ENCODE measurements at places on chromosomes 12 and 14.

DNA sequence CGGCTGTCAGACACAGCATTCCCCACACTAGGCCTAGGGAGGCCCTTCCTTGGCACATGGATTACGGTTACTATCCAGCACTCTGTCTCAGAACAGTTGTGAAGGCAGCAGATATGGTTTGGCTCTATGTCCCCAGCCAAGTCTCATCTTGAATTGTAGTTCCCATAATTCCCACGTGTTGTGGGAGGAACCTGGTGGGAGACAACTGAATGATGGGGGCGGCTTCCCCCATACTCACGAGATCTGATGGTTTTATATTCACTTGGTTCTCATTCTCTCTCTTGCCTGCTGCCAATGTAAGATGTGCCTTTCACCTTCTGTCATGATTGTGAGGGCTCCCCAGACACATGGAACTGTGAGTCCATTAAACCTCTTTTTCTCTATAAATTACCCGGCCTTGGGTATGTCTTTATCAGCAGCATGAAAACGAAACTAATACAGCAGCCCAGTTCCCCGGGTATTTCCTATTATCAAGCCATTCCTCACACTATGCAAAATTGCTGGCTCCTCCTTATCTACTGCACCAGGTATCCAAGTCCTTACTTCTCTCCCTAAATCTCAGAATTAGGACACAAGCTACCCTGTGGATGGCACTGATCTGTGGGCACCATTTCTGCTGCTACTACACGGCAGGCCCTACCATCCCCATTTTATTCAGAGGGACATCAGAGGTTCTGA lies 33.3 kb downstream of the NT5DC3 start:
- DNase-seq, result no peak

- DNase-seq, result no peak
Observed at GRCh38 chr12:52452101-52452500, at the start of gene KRT6B. Gene KRT6B (minus strand): TSS chr12:52452146. CDS start chr12:52452078, 68 bp downstream.

DNA sequence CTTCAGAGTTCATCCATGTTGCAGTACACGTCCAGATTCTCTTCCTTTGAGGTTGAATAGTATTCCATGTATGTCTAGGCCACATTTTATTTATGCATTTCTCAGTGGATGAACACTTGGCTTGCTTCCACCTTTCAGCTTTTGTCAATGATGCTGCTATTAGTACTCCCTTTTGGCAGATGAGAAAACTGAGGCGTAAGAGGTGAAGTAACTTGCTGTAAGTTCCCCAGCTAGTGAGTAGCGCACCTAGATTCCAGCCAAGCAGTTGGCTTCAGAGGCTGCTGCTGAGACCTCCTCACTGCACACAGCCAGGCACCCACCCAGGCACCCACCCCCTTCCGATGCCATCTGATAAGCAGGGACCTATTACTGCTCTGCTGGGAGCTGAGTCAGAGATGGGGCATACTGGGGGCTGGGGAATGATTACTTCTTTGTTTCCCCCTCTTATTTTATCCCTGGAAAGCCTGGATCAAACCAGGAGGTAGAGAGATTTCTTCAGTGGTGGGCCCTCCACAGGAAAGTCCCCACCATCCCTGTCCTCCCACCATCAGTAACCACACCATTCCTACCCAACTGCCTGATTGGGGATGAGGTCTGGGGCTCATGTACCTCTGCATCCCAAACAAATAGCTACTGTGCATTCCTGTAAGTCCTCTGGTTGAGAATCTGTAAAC lies 234.6 kb downstream of the PCNX1 start:
- DNase-seq, result no peak

GRCh38 chr12:65496617-65497016 lies 218.1 kb downstream of the MSRB3 start:
- no peak for DNase-seq

GRCh38 chr12:58349161-58349560 lies 407.8 kb downstream of the ATP23 start:
- DNase-seq, result peak; percentile 57

GRCh38 chr12:52212701-52213563 lies 20.1 kb upstream of the KRT7 start:
- no peak for DNase-seq

GRCh38 chr14:21039585-21040369 lies 2.4 kb upstream of the RNASE7 start:
- DNase-seq, result peak; percentile 57

DNA sequence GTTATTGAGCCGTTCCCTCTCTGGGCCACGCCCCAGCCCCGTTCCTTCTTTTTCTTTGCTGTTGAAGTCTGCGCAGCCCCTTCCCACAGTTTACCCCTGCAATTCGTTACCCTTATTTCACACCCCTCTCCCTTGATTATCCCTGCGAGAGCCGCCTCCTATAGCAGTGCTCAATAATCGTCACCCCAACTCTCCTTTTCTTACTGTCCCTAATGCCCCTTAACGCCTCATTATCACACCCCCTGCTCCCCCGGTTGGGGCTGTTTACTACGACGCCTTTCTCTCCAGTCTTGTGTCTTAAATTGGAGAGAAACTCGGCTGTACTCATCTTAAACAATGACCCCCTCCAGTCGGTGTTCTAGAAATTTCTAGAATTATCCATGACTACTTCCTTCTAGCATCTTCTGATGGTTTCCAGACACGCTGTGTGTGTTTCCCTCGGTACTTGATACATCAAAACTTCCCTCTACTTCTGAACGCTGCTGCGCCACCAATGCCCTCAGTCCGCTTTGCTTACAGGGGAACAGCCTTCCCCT lies 713 bp upstream of the FBXL14 start:
- DNase-seq, result peak; percentile 69

- DNase-seq, result no peak
Observed at GRCh38 chr14:96629558-96630222, 127.5 kb downstream of the PAPOLA start.

DNA sequence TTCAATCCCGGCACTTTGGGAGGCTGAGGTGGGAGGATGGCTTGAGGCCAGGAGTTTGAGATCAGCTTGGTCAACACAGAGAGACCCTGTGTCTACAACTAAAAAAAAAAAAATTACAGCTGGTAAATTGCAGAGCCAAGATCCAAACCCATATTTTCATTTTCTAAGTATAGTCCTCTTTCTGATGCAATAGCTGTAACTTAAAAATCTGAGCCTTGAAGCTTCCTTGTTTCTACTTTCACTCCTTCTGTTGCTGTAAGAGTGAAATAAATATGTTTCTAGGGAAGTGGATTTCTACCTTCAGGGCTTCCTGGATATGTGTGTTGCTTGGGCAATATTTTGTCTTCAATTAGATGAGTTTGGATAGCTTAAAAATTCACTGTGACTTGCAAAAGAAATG lies 42.0 kb upstream of the PRICKLE1 start:
- no peak for DNase-seq

DNA sequence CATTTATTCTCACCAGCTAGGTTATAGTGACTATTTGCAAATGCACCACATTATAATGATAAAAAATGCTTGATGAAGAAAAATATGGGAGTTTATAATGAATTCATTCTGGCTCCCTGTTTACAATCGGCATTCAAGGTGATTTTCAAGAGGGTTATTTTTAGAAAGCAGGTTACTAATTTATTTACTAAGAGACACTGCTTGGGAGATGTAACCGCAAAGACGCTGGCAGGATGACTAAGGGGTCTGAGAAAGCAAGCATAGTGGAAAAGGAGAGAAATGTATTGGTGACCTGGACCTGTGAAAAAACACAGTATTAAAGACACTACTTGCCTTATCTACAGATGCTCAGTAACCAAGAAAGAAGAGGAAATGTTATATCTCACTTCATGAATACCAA lies 13.3 kb upstream of the PITPNM2 start:
- DNase-seq, result peak; percentile 67

- DNase-seq, result no peak
Observed at GRCh38 chr12:94277426-94278000, 129.1 kb downstream of the PLXNC1 start.

DNA sequence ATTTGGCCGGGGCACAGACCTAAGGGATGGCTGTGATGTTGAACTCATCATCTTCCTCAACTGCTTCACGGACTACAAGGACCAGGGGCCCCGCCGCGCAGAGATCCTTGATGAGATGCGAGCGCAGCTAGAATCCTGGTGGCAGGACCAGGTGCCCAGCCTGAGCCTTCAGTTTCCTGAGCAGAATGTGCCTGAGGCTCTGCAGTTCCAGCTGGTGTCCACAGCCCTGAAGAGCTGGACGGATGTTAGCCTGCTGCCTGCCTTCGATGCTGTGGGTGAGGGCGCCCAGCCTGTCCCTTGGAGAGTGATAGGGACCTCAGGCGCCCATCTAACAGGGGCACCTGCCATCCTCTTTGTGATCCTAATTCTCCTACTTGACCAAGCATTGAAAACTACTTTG lies 12.4 kb downstream of the OAS3 start:
- DNase-seq, result no peak

DNA sequence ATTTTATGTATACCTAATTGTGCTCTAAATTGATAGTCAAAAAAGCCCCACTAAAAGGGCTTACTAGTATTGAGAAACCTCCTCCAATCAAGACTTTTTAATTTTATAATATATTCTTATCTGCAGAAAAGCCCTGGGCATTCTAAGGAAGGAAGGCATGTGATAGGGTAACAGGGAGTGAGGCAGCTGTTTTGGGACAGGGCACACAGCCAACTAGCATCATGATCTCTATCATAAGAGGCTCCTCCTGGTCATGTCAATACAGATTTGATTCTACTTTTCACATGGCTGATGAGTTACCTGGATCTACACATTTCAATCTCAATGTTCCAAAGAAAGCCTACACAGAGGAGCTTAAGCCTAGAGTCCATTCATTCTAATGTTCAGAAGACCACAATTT lies 9.1 kb downstream of the ADAM20 start:
- no peak for DNase-seq

DNA sequence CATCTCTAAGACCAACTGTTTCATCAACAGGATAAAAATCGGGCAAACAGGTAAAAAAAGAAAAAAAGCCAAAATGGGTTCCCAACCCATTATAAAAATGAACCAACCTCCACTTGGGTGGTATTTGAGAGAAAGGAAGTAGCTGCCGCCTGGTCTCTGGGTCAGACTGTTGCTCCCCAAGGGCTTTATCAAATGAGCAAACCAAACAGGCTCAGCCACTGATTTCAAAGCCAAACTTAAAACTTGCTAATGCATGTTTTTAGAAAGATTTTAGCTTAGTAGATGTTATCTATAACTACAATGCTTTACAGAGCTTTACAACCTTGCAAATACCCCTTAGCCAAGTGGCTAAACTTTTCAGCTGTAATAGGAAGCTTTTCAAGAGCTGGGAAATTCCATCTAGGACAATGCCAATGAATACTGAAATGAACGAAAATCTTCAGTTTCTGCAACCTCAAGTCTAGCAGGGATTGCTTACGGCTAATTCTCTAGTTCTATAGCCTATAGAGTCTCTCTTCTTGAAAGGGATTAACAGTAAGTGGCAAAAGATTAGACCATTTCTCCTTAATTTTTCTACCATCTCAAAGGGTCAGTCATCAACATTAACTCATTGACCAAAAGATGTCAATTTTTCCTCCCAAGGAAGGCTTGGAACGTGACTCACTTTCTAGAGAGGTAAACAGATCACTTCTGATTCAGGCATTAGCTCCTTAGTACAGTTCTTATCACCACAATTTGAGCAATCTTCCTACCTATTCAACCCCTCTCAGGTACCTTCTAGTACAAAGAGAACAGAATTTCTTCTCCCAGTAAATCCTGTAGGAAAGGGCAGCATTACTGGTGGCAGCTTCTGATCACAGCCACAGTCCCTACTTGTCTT lies 4.2 kb downstream of the PPM1H start:
- DNase-seq, result no peak

All from DMS53 (cell line).